ENCODE measurements at places on chromosomes 12 and 14.
A peak's percentile ranks its signal among the peaks of the same experiment; 100 is the strongest.

GRCh38 chr12:50626026-50626425 is 121.2 kb downstream of the DIP2B start:
- no peak for DNase-seq

- no peak for DNase-seq
These were observed 27.4 kb upstream of the METAP2 start for GRCh38 chr12:95446506-95446900.

- no peak for DNase-seq
These were observed 30.4 kb downstream of the DENND5B start for GRCh38 chr12:31560516-31560915.

GRCh38 chr12:53345486-53346188 is 9.5 kb upstream of the SP7 start:
- no peak for DNase-seq

- no peak for DNase-seq
These were observed 211.8 kb downstream of the SNAPC1 start for GRCh38 chr14:61973981-61974380.

DNA sequence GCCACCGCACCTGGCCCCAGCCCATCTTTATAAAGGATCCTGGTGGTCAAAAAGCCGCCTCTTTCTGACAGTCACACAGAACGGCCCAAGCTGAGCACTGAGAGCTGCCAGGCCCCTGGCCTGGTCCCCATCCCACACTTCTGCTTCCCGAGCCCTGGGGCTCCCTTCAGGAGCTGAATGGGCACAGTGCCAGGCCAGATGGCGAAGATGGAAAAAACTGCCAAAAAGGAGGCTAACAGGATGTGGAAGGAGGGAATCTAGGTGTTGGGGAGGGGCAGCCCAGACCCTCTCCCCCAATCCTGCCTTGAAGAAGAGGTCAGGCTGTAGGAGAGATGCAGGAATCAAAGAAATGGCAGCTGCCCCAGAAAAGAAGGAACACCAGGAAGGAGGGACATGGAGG is 5.0 kb downstream of the LPAR5 start:
- no peak for DNase-seq

DNA sequence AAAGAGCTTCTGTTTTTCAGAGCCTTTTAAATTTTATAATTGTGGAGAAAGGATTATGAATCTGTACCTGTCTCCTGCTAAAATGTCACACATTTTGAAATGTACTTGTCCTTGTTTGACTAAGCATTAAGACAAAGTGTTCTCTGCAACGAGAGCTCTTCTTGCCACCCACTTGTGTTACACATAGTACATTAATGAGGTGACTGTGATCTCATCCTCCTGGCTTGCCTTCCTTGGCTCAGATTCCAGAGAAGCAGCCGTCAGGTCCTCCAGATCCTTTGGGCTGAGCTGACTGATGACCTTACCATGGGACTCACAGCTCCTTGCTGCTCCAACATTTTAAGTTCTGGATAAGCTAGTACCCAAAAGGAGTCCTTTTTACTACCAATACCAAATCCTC is 81.4 kb downstream of the BBS10 start:
- no peak for DNase-seq

DNA sequence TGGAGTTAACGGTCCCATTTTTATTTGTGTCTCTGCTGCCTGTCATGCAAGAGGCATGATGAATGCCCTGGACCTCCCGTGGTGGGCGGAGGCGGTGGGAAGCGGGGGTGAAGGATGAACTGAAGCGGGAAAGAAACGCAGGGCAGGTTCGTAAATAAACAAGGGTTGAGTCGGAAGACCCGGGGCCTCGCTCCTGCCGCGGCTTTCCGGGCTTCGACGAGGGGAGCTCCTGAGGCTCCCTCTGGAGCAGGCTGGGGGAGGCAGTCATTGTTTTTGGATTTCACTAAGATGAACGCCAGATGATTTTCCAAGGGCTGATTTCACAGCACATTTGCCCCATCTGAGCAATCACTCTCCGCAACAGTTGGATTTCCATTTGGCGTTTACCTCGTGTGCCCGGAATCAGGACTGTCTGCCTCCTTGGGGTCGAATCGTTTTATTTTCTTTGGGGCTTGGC is 130.2 kb downstream of the SLC38A6 start:
- no peak for DNase-seq

- DNase-seq = no peak
These were observed 14.9 kb downstream of the GIT2 start for GRCh38 chr12:109981311-109981710.

- no peak for DNase-seq
These were observed 76.9 kb downstream of the KICS2 start for GRCh38 chr12:64145226-64145625.

- no peak for DNase-seq
These were observed 16.2 kb downstream of the CLMN start for GRCh38 chr14:95303552-95303951.

- no peak for DNase-seq
These were observed 460.8 kb downstream of the TMEM117 start for GRCh38 chr12:44296624-44297197.

- no peak for DNase-seq
These were observed 98.3 kb downstream of the CFAP54 start for GRCh38 chr12:96587691-96588090.

DNA sequence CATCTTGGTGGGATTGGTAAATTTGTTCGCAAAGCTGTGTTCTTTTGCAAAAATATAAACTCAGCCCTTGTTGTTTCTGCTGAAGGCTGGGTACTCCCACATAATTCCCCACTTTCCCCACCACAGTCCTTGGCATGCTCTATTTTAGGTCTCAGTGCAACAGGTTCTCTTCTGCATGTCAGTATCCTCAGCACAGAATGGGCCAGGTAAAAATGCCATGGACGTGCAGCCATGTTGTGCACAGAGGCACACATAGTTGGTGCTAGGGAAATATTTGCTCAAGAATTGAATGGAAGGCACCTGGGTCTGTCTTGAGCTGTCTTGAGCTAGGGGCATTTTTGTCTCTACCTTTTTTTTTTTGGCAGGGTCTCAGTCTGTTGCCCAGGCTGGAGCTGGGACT is 87.8 kb upstream of the LHX5 start:
- DNase-seq = no peak

DNA sequence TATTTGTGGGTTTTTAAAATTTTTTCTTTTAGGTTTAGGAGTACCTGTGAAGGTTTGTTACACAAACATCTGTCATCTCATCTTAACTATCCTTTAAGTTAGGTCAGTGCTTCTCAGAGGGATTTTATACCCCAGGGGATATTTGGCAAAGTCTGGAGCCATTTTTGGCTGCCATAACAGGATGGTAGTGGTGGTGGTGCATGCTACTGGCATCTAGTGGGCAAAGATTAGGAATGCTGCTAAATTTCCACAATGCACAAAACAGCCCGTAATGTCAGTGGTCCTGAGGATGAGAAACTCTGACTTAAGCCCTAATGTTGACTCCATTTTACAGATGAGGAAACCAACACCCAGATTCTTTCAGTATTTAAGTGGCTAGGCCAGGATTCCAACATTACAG is 85.2 kb upstream of the MYF6 start:
- DNase-seq = no peak

DNA sequence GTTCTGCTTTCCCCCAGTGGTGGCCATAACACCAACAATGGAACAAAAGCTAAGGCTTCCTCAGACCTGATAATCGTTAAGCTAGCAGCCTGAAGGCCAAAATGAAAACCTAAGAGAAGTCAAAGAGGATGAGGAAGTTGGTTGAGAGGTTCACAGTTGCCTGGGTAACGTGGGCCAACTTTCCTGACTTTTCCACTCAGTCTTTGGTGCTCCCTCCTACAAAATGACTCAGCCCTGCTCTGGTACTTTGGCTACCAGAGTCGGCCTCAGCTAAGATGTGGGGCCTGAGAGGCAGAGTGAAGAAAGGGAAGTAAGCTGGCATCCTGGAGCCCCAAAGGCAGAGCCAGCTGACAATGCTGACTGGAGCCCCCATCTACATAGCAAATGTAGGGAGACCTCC is 14.9 kb upstream of the FKBP11 start:
- DNase-seq = no peak

GRCh38 chr14:77183896-77184295 is 2.3 kb downstream of the TMEM63C start:
- no peak for DNase-seq

GRCh38 chr14:76997257-76997970 is 31.1 kb downstream of the IRF2BPL start:
- no peak for DNase-seq

DNA sequence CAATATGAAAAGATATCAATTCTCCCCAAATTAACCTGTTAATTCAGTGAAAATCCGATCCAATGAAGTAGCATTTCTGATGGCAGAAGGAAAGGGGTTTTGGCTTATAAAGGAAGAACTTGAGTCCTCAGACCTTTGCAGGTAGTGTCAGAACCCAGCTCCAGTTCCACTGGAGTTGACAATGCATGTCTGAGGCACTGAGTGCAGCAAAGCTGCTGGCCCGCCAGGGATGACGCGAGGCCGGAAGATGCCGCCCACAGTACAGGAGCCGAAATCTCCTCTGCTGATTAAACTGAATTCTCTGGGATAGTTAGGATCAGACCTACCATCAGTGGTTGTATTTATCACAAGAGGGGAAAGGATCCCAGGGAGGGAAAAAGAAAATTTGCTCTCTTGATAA is 220.7 kb downstream of the MSRB3 start:
- no peak for DNase-seq

GRCh38 chr12:114011711-114012110 is 45.6 kb upstream of the RBM19 start:
- no peak for DNase-seq

DNA sequence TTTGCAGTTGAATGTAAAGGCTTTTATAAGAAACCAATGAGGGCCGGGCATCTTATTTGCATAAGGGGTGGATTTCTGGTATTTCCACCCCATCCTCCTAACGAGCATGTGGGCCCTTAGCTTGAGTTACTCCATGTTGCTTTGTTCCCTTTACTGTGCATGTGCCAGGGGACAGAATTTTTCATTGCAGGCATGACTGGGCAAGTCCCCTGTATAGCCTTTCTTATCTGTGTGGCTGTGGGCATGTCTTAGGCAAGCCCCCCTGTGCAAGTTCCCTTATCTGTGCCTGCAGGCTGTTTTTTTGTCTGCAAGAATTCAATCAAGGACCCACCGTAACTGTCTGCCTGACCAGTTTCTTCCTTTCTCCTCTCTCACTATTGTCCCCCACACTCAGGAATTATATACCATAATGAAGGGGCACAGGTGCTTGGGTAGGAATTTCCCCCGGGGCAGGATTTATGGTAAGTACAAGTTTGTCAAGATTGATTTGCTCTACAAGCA is 152.2 kb upstream of the CNOT2 start:
- DNase-seq = no peak

DNA sequence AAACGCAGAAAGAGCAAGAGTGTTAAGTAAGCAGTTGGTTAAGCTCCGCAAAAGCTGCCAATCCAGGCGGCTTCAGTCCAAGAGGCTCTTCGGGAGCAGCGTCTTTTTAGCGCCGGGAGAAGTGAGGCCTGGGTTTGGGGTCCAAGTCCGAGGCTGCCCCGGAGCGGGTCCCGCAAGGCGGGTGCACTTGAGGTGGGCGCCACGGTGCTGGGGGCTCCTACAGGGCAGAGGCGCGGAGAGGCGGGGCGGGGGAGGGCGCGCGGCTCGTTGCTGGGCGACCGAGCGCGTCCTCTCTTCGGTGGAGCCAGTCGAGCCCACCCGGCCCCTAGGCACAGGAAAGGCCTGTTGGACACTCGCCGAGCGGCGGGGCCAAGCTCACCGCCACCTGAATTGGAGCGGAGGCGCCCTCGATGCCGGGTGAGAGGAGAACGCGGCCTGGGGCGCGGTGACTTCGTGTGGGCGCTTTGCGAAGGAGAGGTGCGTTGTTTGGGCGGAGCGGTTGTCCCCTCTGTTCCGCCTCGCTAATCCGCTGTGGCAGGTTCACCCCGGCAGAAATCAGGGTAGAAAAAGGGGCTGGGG is 15.6 kb downstream of the TTC6 start:
- DNase-seq = no peak

- DNase-seq = no peak
These were observed 166.3 kb downstream of the KIF26A start for GRCh38 chr14:104304451-104305351.

- no peak for DNase-seq
These were observed 9.6 kb downstream of the PLXNC1 start for GRCh38 chr12:94157981-94158411.

- DNase-seq = no peak
These were observed 43.3 kb upstream of the NT5DC3 start for GRCh38 chr12:103884316-103884715.

- DNase-seq = no peak
These were observed 29.1 kb downstream of the CDC42BPB start for GRCh38 chr14:103028161-103028767.

GRCh38 chr12:124311292-124312109 is 16.6 kb downstream of the RFLNA start:
- DNase-seq = no peak

GRCh38 chr14:59318908-59319307 is 130.4 kb downstream of the DAAM1 start:
- DNase-seq = no peak

- DNase-seq = no peak
These were observed 581 bp downstream of the PAPOLA start for GRCh38 chr14:96502621-96503305.

- DNase-seq = no peak
These were observed 44.8 kb downstream of the SSPN start for GRCh38 chr12:26239852-26240815.

DNA sequence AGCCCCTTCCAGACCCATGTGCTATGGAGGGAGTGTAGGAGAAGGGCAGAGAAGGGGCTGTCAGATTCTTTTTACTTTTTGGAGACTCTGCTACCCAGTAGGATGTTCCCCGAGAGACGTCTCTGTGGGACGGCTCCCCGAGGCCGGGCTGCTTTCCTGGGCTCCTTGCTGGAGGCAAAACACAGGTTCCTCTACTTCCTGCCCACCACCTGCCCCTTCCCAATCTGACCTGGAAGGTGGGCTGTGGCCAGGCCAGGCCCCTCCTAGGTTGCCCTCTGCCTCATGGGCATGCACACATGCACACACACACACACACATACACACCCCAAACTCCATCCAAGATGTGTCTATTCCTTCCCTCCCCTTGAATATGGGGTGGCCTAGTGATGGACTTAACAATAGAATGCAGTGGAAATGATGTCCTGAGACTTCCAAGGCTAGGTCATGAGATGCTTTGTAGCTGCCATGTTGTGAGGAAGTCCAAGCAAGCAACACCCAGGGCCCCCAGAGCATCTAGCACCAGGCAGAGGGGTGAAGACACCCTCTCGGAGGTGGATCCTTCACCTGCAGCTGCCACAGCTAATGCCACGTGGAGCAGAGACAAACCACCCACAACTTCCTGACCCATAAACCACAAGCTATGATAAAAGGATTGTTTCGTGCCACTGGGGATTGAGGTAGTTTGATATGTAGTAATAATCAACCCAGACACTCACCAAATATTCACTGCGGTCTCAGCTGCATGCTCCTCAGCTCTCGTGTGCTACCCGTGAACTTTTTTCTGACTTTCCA is 1.6 kb upstream of the ASB2 start:
- peak; percentile 24 for DNase-seq
